ENCODE measurements at places on chromosomes 5 and 9. TPM values are rescaled to one million over a fixed set of nuclear protein-coding genes. Genes with fewer than 3 reads are reported as not detected.

- peak; percentile 69 for DNase-seq
Observed at GRCh38 chr5:149162401-149163084, 21.2 kb downstream of the ABLIM3 start.

GRCh38 chr5:65173130-65173525 is 308.6 kb downstream of the ADAMTS6 start:
- DNase-seq: no peak

DNA sequence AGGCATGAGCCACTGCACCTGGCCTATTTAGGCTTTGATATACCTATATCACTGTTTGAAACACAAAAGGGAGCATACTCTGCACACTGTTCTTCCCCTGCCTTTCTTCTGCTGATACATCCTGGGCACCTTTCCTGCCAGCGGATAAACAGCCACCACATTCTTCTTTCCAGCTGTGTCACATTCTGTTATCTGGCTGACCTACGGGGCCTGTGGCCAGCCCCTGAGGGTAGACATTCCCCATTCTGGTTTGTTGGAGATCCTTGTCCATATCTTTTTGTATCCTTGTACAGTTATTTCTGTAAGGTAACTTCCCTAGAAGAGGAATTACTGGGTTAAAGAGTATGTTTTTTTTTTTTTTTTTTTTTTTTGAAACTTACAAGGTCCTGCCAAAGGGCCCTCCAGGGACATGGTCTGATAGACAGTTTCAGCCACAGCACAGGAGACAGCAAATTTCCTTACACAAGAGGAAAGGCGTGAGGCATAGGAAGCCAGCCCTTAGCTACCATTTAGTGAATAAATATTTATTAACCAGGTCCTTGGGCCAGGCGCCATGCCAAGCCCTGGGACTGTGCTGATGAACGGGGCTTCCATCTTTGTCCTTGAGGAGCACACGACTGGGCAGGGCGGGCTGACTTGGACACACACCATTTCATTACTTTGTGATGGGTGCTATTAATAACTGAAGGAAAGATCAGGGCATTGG is 57.8 kb downstream of the ERGIC1 start:
- DNase-seq: no peak

GRCh38 chr5:52915176-52915875 is 73.8 kb upstream of the ITGA2 start:
- DNase-seq: peak; percentile 76

GRCh38 chr9:109683521-109683920 is 96.5 kb upstream of the PALM2AKAP2 start:
- peak; percentile 63 for DNase-seq

DNA sequence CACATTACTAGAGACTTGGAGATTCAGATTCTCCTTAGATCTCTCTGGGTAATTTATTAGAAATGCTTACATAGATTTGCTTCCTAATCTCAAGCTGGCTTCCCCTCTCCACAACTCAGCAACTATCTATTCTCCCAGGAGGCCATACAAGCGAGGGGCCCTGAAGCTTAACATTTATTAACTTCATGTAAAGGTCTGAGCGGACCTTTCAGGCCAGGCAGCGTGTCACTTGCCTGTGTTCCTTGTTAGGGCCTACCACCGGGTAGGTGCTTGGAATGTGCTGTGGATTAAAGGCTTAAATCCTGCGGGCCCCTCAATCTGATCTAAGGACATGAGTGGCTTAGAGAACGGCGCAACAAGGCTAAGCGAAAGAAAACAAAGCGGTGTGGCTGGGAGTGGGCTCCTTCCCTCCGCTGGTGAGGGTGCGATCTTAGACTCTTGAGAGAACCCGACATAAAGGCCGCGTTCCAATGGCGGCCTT is 712 bp upstream of the HSPA4 start:
- no peak for DNase-seq

DNA sequence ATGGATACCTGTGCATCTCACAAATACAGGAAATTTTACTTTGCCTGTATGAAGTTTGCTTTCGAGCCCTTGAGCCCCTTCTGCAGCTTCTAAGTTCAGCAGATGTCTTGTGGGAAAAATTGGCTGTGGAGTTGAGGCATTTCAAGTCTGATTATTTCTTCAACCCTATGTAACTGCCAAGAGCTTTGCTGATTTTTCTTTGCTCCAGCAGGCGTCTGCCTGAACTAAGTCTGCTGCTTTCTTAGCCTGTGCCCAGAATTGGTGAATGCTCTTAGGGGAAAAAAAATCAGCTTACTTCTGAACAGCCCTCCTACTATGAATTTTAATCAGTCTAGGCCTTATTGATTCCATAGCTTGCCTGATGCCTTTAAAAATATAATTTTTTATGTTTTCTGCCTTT is 41.2 kb downstream of the RIC1 start:
- no peak for DNase-seq

DNA sequence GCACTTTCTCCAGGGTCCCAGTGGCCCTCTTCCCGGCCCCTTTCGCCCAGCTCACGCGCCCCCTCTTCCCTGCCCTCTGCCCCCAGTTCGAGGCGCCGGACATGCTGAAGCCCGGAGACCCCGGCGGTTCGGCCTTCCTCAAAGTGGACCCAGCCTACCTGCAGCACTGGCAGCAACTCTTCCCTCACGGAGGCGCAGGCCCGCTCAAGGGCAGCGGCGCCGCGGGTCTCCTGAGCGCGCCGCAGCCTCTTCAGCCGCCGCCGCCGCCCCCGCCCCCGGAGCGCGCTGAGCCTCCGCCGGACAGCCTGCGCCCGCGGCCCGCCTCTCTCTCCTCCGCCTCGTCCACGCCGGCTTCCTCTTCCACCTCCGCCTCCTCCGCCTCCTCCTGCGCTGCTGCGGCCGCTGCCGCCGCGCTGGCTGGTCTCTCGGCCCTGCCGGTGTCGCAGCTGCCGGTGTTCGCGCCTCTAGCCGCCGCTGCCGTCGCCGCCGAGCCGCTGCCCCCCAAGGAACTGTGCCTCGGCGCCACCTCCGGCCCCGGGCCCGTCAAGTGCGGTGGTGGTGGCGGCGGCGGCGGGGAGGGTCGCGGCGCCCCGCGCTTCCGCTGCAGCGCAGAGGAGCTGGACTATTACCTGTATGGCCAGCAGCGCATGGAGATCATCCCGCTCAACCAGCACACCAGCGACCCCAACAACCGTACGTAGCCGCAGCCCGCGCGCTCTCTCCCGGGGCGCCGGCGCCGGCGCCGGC is 1.0 kb downstream of the PRDM6 start:
- no peak for DNase-seq

DNA sequence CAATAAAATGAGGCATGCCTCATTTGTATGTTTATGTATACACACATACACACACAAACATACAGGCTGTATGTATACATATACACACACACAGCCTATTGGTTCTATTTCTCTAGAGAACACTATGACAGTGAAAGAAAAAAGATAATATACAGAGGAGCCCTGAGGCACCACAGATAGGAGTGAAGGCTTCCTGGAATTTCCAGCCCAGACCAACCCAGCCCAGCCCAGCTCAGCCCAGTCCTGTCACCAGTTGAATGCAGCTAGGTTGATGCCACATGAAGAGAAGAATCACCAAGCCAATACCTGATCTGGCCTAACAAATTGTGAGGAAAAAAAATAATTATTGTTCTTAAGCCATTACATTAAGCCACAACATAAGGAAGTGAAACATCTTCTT is 126.9 kb upstream of the PDE4D start:
- no peak for DNase-seq

GRCh38 chr5:105735704-105736103 is 1935.0 kb downstream of the EFNA5 start:
- no peak for DNase-seq

GRCh38 chr5:172830275-172830799 is 3.7 kb upstream of the ERGIC1 start:
- DNase-seq: peak; percentile 37

DNA sequence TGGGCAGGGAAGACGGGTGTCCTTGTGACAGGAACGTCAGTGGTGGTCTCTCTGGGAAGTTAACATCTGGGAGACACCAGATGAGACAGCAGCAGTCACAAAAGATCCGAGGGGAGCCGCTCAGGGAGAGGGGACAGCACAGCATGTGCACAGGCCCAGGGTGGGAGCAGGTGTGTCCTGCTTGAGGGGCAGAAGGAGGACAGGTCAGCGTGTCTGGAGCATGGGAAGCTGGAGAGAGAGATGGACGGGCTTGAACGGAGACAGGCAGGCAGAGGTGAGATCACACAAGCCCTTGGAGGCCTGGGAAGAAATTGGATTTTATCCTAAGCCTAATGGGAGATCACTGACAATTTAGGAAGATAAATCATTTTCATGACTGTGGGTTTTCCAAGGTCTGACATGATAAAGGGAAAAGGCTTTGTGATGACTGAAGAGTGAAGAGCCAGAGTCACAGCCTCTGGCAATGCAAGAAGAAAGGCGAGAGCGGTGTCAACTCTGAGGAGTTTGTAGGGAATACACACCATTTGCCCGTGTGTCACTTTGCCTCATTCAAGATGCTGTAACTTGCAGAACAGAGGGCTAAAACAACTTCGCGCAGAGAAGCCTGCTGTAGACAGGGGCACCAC is 88.3 kb downstream of the FSTL4 start:
- no peak for DNase-seq

DNA sequence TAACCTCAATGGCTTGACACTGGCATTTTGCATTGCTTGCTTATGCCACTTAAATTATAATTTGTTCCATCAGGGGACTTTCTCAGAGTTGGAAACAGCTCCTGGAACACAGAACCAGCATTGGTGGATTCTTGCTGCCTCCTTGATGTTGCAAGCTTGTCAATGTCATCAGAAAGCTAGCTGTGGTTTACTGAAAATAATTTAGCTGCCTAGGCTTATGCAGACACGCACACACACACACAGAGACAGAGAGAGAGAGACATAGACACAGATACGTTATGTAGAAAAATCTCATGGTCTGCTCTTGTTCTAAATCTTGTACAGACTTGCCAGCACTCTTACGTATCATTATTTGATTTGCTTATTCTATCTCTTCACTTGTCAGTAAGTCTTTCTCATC is 78.0 kb downstream of the HMHB1 start:
- DNase-seq: peak; percentile 90

DNA sequence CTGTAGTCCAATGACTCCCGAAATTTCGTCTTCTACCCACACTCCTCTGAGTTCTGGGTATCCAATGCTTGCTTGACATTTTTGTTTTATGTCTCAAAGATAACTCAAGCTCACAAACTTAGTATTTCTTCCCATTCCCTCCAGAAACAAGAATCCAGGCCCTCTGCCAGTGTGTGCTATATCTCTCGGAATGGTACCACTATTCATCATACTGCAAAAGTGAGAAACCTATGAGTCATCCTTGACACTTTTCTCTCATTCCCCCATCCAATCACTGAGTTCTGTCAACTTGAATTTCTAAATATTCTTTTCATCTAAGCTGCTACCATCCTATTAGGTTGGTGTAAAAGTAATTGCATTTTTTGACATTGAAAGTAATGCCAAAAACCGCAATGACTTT is 9.8 kb downstream of the SLC12A2 start:
- no peak for DNase-seq

GRCh38 chr9:86257391-86257790 is 2.1 kb downstream of the C9orf153 start:
- no peak for DNase-seq

DNA sequence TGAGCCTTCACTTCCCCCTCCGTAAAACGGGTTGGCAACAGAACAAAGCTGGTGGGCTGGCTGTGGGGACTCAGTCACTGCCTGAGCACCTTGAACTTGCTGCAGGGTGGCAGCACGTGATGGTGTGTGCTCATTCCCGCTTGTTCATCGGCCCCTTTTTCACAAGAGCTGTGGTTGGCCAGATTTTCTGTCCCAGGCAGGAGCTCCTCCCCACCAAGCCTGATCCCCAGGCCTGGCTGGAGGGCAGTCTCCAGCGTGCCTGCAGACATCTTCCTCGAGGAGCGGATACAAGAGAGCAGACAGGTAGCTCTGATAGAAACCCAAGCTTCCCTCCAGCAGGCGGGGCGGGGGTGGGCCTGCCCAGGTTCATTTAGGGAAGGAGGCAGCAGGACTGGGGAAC is 61.9 kb upstream of the ORM1 start:
- DNase-seq: no peak

DNA sequence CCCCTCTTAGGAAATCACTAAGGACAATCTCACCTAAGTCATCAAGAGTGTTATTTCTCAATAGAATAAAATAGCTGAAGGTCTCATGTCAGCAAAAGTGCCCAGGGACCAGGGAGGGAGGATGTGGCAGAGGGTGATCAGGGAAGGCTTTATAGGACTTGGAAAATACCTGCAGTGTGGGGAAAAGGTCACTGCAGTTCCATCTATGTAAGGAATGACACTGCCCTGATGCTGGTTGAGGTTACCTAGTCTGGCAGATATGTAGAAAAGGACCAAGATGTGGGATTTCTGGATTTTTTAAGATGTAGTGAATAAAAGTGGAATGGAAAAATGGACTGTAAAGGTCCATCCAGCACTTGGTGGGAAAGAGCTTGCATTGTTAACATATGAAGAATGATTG is 18.3 kb downstream of the PRDM9 start:
- no peak for DNase-seq

GRCh38 chr5:132768485-132768868 is 8.6 kb downstream of the SEPTIN8 start:
- no peak for DNase-seq

- no peak for DNase-seq
Observed at GRCh38 chr5:164132358-164132757, 626.9 kb downstream of the MAT2B start.

- DNase-seq: no peak
Observed at GRCh38 chr9:107707915-107708441, 218.4 kb upstream of the KLF4 start.

- DNase-seq: no peak
Observed at GRCh38 chr5:108760512-108760911, 12.8 kb downstream of the FER start.

DNA sequence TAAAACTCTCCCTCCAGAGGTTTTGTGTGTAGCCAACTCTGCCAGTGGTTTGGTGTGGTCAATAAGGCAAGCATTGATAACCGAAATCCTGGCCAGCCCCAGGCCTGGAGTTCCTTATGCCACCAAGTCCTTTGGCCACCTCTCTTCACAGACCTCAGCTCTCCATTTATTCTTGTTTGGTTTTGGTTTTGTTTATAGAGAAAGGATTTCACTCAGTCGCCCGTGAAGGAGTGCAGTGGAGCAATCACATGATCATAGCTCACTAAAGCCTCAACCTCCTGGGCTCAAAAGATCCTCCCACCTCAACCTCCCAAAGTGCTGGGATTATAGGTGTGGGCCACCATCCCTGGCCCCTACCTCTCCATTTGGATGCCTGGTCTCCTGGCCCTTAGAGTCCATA is 55.4 kb upstream of the PPARGC1B start:
- no peak for DNase-seq

- no peak for DNase-seq
Observed at GRCh38 chr9:3735251-3735650, 209.4 kb upstream of the RFX3 start.

GRCh38 chr5:176529116-176529740 is 8.0 kb downstream of the RNF44 start:
- no peak for DNase-seq

- DNase-seq: no peak
Observed at GRCh38 chr9:121732886-121733285, 81.5 kb downstream of the DAB2IP start.

PCDHB7 gene
- not detected for total RNA-seq

PHF24 gene
- total RNA-seq: 0.26 TPM

OR1Q1 gene
- total RNA-seq: not detected

RANBP17 gene
- 10.6 TPM for total RNA-seq

CD72 gene
- total RNA-seq: 0.90 TPM

SPOCK1 gene
- total RNA-seq: 8.2 TPM

SH2D3C gene
- total RNA-seq: not detected

IFNA2 gene
- total RNA-seq: not detected

CYLC2 gene
- total RNA-seq: not detected

NRARP gene
- 3.4 TPM for total RNA-seq

SMC5 gene
- total RNA-seq: 16.6 TPM

PCDHGA7 gene
- total RNA-seq: 0.51 TPM

MYOT gene
- not detected for total RNA-seq

SPATA31C1 gene
- not detected for total RNA-seq

CCDC192 gene
- not detected for total RNA-seq

SHISAL2B gene
- total RNA-seq: not detected

TRPM3 gene
- total RNA-seq: not detected

All from bronchial epithelial cell (primary cell).